ENCODE measurements at places on chromosomes 1 and 21. TPM values are rescaled to one million over a fixed set of nuclear protein-coding genes. Genes with fewer than 3 reads are reported as not detected.

The CATSPER4 gene
- total RNA-seq, result not detected

The TPTE gene
- 0.21 TPM for total RNA-seq

DNA sequence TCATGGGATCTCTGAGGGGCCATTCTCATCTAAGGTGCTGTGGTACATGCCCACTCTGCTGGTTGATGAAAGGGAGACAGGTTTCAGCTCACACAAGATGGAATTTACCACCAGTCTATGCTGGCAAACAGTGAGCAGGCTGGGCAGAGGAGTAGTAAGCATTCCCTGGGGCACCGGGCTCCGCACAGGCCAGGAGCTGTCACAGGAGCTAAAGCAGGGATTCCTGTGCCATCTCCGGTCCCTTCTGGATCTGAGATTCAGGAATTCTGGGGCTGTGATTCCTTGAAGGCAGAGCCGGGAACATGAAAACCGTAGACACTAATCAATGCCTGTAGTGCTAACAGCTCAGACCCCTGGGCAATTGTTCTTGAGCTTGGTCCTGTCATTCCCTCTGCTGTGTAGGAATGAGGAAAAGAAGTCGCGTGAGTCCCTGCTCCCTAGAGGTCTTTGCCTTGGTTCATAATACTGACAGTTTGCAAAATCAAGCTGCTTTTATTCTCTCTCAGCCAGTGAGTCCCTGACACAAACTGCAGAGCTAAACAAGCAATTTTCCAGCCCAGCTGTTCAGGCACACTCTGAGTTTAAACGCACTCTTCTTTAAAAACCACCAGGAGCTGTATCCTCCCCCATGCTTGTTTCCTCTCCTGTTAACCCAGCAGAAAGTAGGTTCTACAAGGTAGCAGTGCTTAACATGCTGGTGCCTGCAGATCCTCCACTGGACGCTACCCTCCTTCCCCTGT, 52.5 kb downstream of the MDM4 start:
- no peak overlapping the region for H3K27ac ChIP-seq
- no peak overlapping the region for H3K4me3 ChIP-seq
- DNase-seq, result no peak
- no peaks in the 10 kb centered on the region for H3K27me3 ChIP-seq
- no peaks in the 10 kb centered on the region for H3K4me1 ChIP-seq

DNA sequence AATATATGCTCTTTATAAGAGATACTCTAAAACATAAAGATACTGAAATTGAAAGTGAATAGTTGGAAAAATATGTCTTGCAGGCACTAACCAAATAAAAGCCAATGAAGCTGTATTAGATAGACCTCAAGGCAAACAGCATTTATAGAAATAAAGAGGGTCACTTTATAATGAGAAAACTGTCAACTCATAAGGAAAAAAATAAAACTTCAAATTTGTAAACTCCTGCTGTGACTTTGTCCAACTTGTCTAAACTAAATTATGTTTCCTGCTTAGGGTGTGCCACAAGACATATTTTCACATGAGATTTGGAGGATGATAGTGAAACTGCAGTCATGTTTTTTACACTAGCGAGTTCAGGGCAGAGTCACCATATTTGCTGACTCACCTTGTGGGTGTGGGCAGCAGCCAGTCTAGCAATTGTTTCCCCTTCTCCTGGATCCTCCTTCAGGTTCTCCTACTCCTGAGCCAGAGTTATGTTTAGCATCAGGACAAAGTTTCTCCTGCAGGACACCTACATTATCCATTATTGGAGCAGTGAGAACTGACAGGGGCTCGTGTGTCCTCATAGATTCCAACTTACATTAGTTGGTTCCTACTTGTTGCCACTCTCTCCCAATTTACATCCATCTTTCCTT, 43.8 kb downstream of the CD53 start:
- H3K27ac ChIP-seq, result no peak overlapping the region
- no peaks in the 10 kb centered on the region for H3K4me1 ChIP-seq
- DNase-seq, result no peak

- H3K27ac ChIP-seq, result peak overlapping the region; percentile 67
- no peak overlapping the region for H3K4me3 ChIP-seq
- H3K27me3 ChIP-seq, result no peaks in the 10 kb centered on the region
- no peak for DNase-seq
Measured at GRCh38 chr1:100622506-100622905, 84.6 kb downstream of the GPR88 start.

- no peak overlapping the region for H3K4me3 ChIP-seq
- no peaks in the 10 kb centered on the region for H3K27me3 ChIP-seq
- H3K4me1 ChIP-seq, result no peaks in the 10 kb centered on the region
Measured at GRCh38 chr1:19918057-19918456, 5.4 kb downstream of the PLA2G2E start.

DNA sequence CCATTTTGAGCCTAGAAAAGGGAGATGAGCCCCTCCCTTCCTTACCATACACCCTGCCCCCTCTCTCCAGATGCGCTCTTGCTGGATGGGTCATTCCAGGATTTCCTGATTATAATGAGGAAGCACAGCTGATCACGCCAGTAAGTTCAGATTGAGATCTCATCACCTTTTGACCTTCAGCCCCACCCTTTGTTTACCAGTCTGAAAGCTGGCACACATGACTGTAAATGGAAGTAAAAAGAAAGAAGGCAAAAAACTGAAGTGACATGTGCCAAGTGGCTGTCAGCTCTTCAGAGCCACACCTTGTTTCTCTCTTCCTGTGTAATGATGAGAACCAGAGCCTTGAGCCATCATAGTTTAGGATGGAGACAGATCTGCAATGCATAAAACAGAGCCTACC, 27.9 kb downstream of the S1PR1 start:
- peak; percentile 23 for DNase-seq
- no peaks in the 10 kb centered on the region for H3K4me1 ChIP-seq
- H3K36me3 ChIP-seq, result no peaks in the 10 kb centered on the region
- H3K27me3 ChIP-seq, result no peaks in the 10 kb centered on the region
- H3K4me3 ChIP-seq, result no peak overlapping the region

- no peak overlapping the region for H3K27ac ChIP-seq
- H3K36me3 ChIP-seq, result no peaks in the 10 kb centered on the region
- H3K27me3 ChIP-seq, result no peaks in the 10 kb centered on the region
- H3K4me1 ChIP-seq, result no peaks in the 10 kb centered on the region
Measured at GRCh38 chr1:60942291-60942690, 140.1 kb upstream of the NFIA start.
